ENCODE measurements at places on chromosomes 2 and 18. TPM values are rescaled to one million over a fixed set of nuclear protein-coding genes. Genes with fewer than 3 reads are reported as not detected.

GRCh38 chr2:70233926-70234325 lies 14.5 kb downstream of the TIA1 start:
- DNase-seq = no peak

- DNase-seq = no peak
Measured at GRCh38 chr18:56188529-56189275, 449.7 kb downstream of the TXNL1 start.

- no peak for DNase-seq
Measured at GRCh38 chr18:46474487-46475389, 182.3 kb downstream of the LOXHD1 start.

DNA sequence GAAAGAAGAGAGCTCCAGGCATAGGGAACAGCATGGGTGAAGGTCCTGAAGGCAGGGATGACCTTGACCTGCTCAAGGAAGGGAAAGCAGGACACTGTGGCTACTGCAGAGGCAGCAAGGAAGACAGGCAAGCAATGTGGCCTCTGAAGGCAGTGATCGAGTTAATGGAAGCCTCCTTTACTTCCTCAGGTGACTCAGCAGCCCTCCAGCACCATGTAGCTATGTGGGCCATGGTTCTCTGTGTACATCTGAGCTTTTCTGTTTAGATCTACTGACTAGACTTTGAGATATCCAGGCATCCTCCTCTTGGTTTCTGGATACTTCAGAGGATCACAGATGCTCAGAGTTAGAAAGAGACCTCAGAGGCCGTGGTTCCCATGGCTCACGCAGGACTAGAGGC lies 107.3 kb upstream of the PID1 start:
- DNase-seq = no peak

GRCh38 chr2:110865188-110865587 lies 132.8 kb downstream of the ACOXL start:
- DNase-seq = no peak

DNA sequence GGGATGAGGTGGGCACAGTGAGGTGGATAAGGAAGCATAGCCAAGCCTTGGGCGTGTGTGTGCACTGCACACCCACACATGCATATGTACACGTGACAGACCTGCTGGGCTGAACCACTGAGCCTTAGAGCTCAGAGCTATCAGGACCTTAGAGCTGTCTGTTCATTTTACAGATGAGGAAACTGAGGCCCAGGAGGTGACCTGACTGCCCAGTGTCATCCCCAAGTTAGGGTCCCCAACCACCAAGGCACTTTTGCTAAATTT lies 8.2 kb upstream of the SNED1 start:
- DNase-seq = no peak

DSG1 gene
- not detected for polyA plus RNA-seq

OSBPL1A gene
- 47.1 TPM for polyA plus RNA-seq

GRCh38 chr18:3691705-3692104 lies 241.7 kb downstream of the TGIF1 start:
- no peak for DNase-seq

- no peak for DNase-seq
Measured at GRCh38 chr2:218878926-218879761, 1.5 kb upstream of the WNT10A start.

- DNase-seq = no peak
Measured at GRCh38 chr2:72920318-72921087, 3.2 kb downstream of the EMX1 start.

- DNase-seq = no peak
Measured at GRCh38 chr2:216693414-216694080, 1.8 kb downstream of the IGFBP5 start.

GRCh38 chr2:1846046-1847015 lies 102.0 kb upstream of the PXDN start:
- DNase-seq = no peak

DNA sequence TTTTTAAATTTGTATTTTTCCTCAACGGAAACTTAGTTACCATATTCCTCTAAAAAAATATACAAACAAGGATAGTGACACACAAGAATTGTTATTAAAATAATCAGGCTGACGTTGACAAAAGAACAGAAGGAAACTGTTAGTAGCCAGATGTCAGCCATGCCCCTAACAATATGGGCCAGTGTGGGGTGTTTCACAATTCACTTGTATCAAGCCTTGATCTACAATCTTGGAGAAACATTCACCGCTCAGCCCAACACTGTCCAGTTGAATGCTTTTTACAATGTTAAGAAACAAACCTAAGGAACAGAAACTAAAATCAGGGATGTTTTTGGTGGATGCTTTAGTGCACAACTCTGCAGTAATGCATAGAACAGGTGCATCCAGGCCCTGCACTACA lies 44.6 kb downstream of the TMEFF2 start:
- no peak for DNase-seq

DNA sequence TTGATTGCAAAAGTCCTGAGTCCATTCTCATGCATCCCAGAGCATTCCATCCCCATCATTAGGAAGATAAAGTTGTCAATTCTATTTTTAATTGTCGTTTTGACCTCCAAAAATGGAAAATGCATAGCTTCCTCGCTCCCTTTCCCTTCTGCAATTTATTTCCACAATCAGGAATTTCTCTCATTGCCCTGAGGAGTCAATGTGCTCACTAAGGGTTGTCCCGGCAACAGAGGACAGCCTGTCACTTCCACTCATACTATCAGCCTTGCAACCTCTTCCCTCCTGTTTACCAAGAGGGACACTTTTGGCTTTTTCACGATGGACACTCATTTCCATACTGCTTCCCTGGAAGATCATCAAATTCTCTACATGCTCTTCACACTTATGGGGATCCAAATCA lies 164.8 kb downstream of the MYO5B start:
- no peak for DNase-seq

- DNase-seq = no peak
Measured at GRCh38 chr18:9348079-9348671, 13.6 kb downstream of the TWSG1 start.

DNA sequence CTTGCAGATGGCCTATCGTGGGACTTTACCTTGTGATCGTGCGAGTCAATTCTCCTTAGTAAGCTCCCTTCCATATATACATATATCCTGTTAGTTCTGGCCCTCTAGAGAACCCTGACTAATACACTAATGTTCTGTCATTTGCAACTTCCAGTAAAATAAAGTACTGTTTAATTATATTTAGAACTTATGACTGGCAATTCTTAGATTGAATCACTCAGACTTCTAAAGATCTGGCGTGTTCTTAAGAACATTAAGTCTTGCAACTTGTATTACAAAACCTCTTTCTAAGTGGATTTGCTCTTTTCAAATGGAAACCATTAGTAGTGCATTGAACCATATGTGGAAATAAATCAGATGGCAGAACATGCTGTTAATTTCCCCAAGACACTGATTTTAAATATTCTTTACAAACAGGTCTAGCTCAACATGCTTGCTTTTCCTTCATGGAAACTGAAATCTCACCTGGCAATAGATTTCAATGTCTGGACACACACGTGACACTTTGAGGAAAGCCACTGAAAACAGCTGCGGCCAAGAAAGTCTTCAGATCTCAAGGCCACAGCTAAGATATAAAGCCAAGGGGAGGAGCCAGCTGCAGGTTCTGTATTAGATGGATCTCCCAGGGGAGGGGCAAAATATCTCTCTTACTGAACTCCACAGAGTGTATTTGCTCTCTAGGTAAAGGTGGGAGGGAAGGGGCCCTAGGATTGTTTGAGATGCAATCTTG lies 50.6 kb downstream of the PMAIP1 start:
- no peak for DNase-seq

DNA sequence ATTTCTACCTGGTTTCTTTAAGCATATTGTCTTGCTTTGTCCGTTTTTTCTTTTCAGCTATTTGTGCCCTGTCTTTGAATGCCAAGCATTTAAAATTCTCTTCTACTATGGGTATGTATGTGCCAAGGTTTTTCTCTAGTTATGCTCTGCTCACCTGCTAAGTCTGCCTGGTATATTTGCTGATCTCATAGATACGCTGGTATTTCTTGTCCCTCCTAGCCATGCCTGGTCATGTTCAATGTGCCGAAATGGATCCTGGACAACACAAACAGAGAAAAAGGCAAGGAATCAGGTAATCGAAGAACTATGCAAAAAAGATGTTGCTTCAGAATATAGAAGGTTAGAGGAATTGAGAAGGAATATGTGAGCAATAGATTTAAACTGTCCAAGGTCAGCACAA lies 14.9 kb upstream of the KDM3A start:
- DNase-seq = no peak

IL37 gene
- polyA plus RNA-seq = not detected

GRCh38 chr18:54183390-54183789 lies 41.1 kb downstream of the MBD2 start:
- no peak for DNase-seq

GRCh38 chr18:9849407-9850283 lies 36.1 kb upstream of the TXNDC2 start:
- DNase-seq = no peak

GRCh38 chr2:51986101-51986500 lies 954.2 kb upstream of the NRXN1 start:
- DNase-seq = no peak

- DNase-seq = no peak
Measured at GRCh38 chr2:48971801-48972200, 182.5 kb downstream of the FSHR start.

GRCh38 chr2:156065912-156066311 lies 266.6 kb downstream of the NR4A2 start:
- no peak for DNase-seq

SERTAD2 gene
- polyA plus RNA-seq = 26.9 TPM
